ENCODE measurements at places on chromosomes 11 and 22.

DNA sequence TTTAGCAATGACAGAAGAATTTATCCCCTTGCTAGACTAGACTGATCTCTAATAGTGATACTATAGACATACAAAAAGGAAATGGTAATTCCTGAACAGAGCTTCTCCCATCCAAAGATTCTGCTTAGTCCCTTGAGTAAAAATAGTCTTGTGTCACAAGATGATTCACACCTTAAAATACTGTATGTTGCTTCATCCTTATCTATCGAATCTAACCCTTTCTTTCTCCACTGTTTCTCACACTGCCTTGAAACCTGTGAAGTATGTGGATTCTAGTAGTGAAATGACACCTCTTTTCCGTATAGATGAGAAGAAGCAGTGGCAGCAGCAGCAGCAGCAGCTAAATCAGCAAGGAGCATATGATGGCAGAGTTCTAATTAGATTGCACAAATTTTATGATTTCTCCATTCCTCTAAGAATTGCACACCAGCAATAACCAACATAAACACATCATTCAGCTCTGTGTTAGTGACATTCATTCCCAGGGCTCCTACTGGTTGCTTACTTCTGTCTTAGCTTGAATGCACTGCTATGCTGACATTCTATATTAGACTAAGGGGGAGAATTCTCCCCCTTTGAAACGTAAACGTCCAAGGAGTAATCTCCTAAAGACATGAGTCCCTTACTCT lies 14.6 kb downstream of the KCNA4 start:
- DNase-seq = no peak

DNA sequence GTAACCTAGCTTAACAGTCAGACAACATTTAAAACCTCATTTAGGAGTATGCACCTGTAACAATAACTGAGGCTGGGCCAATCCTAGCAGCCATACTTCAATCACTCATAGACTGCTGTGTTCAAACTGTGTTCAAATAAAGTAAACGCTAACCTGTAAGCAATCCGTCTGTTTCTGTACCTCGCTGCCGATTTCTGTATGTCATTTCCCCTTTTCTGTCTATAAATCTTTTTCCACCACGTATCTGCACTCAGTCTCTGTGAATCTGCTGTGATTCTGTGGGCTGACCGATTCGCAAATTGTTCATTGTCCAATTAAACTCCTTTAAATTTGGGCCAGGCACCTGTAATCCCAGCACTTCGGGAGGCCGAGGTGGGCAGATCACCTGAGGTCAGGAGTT lies 12.3 kb downstream of the APOBEC3H start:
- no peak for DNase-seq

- DNase-seq = no peak
These were observed 1.0 kb upstream of the RAB3IL1 start for GRCh38 chr11:61918251-61918937.

DNA sequence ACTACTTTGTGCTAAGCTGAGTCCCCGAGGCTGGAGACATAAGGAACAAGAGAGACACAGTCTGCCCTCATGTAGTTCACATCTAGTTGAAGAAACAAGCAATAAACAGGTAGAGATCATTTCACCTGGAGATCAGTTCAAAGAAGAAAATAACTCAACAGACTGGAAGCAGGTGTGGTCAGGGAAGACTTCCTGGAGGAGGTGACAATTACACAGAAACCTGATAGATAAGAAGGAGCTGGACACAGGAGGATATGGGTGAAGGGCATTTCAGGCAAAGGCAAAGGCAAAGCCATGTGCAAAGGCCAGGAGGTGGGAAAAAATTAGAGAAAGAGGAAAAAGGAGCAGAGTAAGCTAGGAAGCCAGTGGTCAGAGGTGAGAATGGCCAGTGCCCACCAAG lies 115.6 kb downstream of the MN1 start:
- no peak for DNase-seq

- DNase-seq = no peak
These were observed 1273.9 kb upstream of the CNTN5 start for GRCh38 chr11:97746818-97747217.

GRCh38 chr22:49372111-49372529 lies 455.6 kb downstream of the BRD1 start:
- DNase-seq = no peak

- no peak for DNase-seq
These were observed 3.7 kb downstream of the SERPIND1 start for GRCh38 chr22:20777420-20778177.

DNA sequence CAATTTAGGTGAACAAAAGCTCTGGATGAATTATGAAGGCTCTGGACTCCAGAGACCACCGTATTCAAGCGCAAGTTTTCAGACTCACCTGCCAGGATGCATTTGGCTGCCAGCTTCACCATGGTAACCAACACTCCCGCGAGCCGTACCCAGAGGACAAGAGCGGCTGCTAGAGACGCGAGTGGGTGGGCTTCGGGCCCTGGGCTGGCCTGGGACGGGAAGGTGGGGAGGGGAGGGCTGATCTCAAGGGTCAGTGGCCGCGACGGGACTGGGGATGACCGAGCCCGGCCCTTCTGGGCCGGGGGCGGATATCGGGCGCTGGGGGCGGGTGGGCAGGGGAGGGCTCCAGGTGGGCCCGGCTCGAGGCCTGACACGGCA lies 344 bp downstream of the IFT27 start:
- no peak for DNase-seq

DNA sequence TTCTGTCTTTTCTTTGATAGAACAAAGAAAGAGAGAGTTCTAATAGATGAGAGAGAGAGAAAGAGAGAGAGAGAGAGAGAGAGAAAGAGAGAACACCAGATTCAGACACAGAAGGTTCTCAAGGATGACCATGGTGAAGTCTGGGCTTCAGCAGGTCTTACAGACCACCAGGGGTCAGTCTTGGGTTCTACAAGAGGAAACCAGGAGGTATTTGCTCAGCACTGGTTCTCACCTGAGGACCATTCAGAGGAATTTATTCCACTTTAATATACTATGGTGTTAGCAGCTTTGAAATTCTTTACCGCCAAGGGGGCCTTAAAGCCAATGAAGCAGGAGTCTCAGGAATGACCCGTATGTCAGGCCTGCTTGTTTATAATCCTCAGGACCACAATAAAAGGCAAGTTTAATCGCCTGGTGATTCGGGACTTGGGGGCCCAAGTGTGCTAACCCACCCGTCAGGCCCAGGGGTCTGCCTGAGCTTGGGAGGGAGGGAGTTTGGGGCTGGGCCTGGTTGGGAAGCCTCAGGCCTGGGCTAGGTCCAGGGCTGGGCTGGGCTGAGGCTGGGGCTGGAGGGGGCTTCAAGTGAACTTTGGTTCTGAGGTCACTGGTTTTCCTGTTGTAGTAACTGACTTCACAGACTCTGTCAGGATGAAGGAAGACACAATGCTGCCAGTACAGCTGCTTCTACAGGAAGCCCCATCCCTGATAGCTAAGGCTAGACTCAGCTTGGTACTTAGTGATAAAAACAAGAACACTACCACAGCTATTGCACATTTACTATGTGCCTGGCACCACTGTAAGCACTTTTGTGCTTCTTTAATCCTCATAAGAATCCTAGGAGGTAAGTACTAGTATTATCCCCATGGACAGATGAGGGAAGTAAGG lies 179.2 kb upstream of the ZBED5 start:
- DNase-seq = no peak

DNA sequence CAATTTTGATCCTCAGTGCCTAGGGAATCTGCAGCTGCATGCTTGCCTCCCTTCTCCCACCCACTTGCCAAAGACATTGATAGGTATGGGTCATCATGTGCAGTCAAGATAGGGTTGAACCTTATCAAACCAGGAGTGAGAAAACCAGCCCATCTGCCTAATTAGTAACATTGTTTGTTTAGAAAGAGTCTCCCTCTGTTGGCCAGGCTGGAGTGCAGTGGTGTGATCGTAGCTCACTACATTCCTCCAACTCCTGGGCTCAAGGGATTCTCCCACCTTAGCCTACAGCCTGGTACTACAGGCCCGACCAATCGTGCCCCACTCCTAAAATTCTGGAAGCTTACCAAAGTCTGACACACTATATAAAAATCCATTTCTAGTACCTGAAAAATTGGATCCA lies 4.6 kb downstream of the C11orf71 start:
- no peak for DNase-seq
